ENCODE measurements at places on chromosomes 7 and 10. TPM values are rescaled to one million over a fixed set of nuclear protein-coding genes. Genes with fewer than 3 reads are reported as not detected.

DNA sequence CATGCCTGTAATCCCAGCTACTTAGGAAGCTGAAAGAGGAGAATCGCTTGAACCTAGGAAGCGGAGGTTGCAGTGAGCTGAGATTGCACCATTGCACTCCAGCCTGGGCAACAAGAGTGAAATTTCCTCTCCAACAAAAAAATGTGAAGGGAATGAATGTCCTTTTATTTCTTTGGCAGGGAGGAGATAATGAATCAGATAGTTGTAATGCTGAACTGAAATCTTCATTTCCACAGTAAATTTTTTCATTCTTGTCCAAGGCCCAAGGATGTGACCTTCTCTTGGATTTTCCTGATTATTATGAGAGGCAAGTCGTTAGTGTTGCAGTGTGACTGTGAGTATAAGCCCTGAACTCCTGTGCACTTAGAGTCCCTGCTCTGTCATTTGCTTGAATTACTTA, 13.6 kb downstream of the STAMBPL1 start:
- H3K4me1 ChIP-seq = peaks cover 4% of the 10 kb centered on the region
- no peaks in the 10 kb centered on the region for H3K36me3 ChIP-seq
- no peaks in the 10 kb centered on the region for H3K27me3 ChIP-seq
- no peak overlapping the region for H3K4me3 ChIP-seq
- H3K27ac ChIP-seq = no peak overlapping the region

- no peak overlapping the region for H3K27ac ChIP-seq
- H3K27me3 ChIP-seq = no peaks in the 10 kb centered on the region
- no peak for DNase-seq
- no peaks in the 10 kb centered on the region for H3K36me3 ChIP-seq
- H3K4me1 ChIP-seq = peaks cover 40% of the 10 kb centered on the region
These were observed 85.9 kb downstream of the CCNY start for GRCh38 chr10:35422228-35422627.

The IKZF1 gene
- 36.8 TPM for total RNA-seq

- no peak for DNase-seq
- H3K4me1 ChIP-seq = peaks cover 67% of the 10 kb centered on the region
- H3K4me3 ChIP-seq = no peak overlapping the region
- no peaks in the 10 kb centered on the region for H3K36me3 ChIP-seq
- no peaks in the 10 kb centered on the region for H3K27me3 ChIP-seq
- H3K27ac ChIP-seq = peak overlapping the region; percentile 33
These were observed 31.5 kb downstream of the UNC5B start for GRCh38 chr10:71243756-71244395.

DNA sequence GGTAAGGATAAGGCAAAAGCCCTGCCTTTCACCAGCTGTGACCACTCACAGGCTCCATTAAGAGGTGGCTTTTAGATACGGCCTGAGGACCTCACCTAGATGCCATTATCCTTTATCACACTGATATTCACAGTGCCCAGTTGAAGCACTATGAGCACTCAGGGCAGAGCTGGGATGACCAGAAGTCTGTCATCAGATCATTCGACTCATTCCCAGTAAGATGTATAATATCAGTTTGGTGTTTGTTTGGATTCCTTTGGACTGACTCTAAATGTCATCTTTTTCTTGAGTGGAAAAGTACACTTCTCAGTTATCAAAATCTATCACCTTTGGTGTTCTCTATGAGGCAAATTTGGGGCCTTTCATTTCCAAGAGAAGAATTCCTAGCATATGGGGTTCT, 18.7 kb downstream of the CCDC136 start:
- H3K4me3 ChIP-seq = no peak overlapping the region
- DNase-seq = no peak
- no peaks in the 10 kb centered on the region for H3K4me1 ChIP-seq
- no peaks in the 10 kb centered on the region for H3K27me3 ChIP-seq
- no peaks in the 10 kb centered on the region for H3K36me3 ChIP-seq

The MRLN gene
- total RNA-seq = not detected

The PODXL gene
- 114 TPM for total RNA-seq

DNA sequence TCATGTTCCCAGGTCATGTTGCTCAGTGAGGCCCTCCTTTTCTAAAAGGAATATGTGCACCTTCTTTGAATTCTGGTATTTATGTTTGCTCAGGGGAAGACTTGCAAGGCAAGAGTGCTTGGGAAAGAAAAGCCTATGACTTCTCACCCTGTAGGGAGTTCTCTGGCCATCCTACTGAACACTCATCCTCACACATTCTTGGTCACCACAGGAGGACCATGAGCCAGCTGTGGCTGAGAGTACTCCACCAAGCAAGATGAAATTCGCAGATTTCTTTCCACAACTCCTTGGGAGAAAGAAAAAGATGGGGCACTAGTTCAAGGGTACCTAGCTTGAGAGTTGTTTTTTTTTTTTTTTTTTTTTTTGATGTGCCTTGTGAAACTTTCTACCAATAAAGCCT, 179.6 kb downstream of the FZD1 start:
- DNase-seq = no peak
- H3K4me1 ChIP-seq = no peaks in the 10 kb centered on the region
- no peaks in the 10 kb centered on the region for H3K36me3 ChIP-seq
- H3K27me3 ChIP-seq = no peaks in the 10 kb centered on the region

DNA sequence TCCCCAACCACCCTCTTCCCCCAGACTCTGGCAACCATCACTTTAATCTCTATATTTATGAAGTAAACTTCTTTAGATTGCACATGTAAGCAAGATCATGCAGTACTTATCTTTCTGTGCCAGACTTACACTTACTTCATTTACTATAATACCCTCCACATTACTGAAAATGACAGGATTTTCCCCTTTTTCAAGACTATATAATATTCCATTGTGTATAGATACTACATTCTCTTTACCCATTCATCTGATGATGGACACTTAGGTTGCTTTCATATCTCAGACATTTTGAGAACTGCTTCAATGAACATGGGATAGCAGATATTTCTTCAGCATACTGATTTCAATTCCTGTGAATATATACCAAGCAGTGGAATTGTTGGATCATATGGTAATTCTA, 4.4 kb downstream of the DOCK4 start:
- no peaks in the 10 kb centered on the region for H3K4me1 ChIP-seq
- no peak overlapping the region for H3K4me3 ChIP-seq
- H3K27ac ChIP-seq = no peak overlapping the region
- no peak for DNase-seq

The HGF gene
- total RNA-seq = 23.8 TPM

The ADAM22 gene
- 7.9 TPM for total RNA-seq

The OGDHL gene
- 82.8 TPM for total RNA-seq

DNA sequence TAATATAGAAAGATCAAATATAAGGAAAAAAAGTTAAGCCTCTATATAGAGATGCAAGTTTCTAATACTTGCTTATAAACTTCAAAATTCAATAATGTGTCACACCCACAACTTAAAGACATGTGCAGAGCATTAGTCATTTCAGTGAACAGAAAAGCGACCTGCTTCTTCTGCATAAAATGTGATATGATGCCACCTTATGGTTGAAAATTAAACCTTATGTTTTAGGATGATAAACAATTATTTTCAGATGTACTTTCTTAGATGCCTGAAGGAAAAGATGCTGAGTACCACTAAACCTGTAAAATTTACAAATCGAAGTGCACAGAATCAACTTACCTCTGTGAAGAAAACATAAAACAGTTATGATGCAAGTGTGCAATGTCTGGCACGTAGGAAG, 96.0 kb downstream of the MTERF1 start:
- no peak for DNase-seq
- H3K36me3 ChIP-seq = no peaks in the 10 kb centered on the region
- no peak overlapping the region for H3K27ac ChIP-seq
- no peaks in the 10 kb centered on the region for H3K4me1 ChIP-seq

The GOT1 gene
- 73.2 TPM for total RNA-seq
